ENCODE measurements at places on chromosomes 3 and 15. TPM values are rescaled to one million over a fixed set of nuclear protein-coding genes. Genes with fewer than 3 reads are reported as not detected.

C3orf85 gene
- total RNA-seq: not detected

- DNase-seq: no peak
- H3K36me3 ChIP-seq: no peaks in the 10 kb centered on the region
- no peaks in the 10 kb centered on the region for H3K4me1 ChIP-seq
- no peak overlapping the region for H3K4me3 ChIP-seq
- no peaks in the 10 kb centered on the region for H3K27me3 ChIP-seq
Measured at GRCh38 chr15:89972085-89972484, 29.0 kb upstream of the ZNF710 start.

SI gene
- total RNA-seq: not detected

- no peak overlapping the region for H3K4me3 ChIP-seq
- H3K27ac ChIP-seq: no peak overlapping the region
- 0 out of 2 replicates have a peak, but pooled peaks cover 1% of the 10 kb centered on the region for H3K27me3 ChIP-seq
- H3K36me3 ChIP-seq: no peaks in the 10 kb centered on the region
- DNase-seq: no peak
Measured at GRCh38 chr3:178465260-178466180, 70.7 kb upstream of the KCNMB2 start.

- H3K4me3 ChIP-seq: no peak overlapping the region
- no peak for DNase-seq
- no peaks in the 10 kb centered on the region for H3K27me3 ChIP-seq
- no peak overlapping the region for H3K27ac ChIP-seq
Measured at GRCh38 chr3:56357266-56357665, 111.0 kb downstream of the ERC2 start.

ERICH6 gene
- total RNA-seq: not detected

ACVR2B gene
- total RNA-seq: 1.8 TPM

LIPH gene
- 0.35 TPM for total RNA-seq

DNA sequence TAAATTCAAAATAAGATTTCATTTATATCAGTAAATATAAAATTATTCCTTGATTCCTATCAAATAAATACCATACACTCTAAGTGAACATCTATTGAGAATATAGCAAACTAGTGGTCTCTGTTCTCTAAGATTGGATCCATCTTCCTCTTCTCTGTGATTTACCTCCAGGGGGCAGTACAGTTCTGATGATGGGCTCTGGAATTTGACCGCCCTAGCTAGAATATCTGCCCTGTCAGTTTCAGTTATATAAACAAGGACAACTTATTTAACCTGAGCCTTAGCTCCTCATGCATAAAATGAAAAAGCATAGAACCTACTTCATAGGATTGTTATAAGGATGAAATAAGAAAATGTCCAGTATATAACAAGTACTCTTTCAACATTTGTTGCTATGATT lies 171.1 kb upstream of the CCDC54 start:
- no peaks in the 10 kb centered on the region for H3K36me3 ChIP-seq
- H3K4me1 ChIP-seq: peaks cover 25% of the 10 kb centered on the region
- no peaks in the 10 kb centered on the region for H3K27me3 ChIP-seq
- peak; percentile 86 for DNase-seq
- H3K27ac ChIP-seq: no peak overlapping the region

DNA sequence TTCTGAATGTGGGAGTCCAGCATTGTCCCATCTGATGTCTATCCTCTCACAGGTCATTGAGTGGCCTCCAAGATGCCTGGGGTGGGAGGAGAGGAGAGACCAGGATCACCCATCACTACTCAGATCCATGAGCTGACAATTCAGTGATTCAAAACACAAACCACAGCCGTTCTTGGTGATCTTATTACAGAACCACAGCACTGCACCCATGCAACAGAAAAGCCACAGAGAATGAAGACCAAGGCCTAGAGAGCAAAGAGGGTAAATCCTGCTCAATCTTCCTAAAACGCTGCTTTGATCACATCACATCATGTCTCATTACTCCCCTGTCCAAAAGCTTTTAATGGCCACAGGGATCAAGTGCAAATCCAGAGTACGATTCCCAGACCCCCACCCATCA lies 23.5 kb downstream of the ANP32A start:
- no peak overlapping the region for H3K27ac ChIP-seq
- H3K27me3 ChIP-seq: no peaks in the 10 kb centered on the region
- H3K4me3 ChIP-seq: no peak overlapping the region
- peaks cover 5% of the 10 kb centered on the region for H3K36me3 ChIP-seq

CCR3 gene
- not detected for total RNA-seq

DNA sequence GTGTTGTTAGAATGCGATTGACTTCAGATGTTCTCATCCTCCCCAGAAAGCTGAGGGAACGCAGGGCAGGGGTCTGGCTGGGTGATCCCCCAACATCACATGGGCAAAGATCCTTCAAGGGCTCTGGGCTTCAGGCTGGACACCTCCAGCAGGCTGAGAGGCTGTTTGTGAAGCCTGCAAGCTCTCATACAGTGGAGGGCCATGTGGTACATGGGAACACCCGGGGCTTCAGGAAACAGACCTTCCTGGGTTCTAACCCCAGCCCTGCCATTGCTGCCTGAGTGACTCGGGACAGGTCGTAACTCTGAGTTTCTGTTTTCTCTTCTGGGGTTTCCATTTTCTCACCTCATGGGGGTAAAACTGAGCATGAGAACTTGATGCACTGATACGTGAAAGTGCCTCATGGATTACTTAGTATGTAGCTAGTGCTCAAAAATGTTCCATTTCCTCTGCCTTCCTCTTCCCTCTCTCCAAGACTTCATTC lies 81.2 kb downstream of the TLE3 start:
- DNase-seq: no peak
- H3K4me3 ChIP-seq: no peak overlapping the region
- H3K4me1 ChIP-seq: no peaks in the 10 kb centered on the region

DNA sequence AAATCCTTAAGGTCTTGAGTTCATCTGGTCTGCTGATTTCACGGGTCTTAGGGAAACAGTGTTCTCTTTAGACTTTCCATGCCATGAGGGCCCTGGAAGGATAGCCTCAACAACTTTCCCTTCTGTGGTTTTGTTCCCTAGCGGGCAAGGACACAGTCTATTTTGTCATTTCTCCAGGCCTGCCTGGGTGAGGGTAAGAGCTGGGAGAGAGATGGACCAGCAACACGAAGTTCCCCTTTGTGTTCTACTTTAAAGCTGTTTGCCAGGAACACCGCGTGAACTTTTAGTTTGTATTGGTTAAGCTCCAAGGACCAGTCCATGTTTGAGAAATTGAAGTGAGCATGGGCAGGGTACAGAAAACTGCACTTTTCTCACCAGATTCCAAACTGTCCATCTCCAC lies 20.9 kb downstream of the ST3GAL6 start:
- no peak overlapping the region for H3K4me3 ChIP-seq
- H3K36me3 ChIP-seq: no peaks in the 10 kb centered on the region
- H3K27ac ChIP-seq: no peak overlapping the region
- no peak for DNase-seq

KIF23 gene
- 87.0 TPM for total RNA-seq

PLS1 gene
- total RNA-seq: 20.1 TPM

CRYGS gene
- 3.4 TPM for total RNA-seq

- no peak overlapping the region for H3K4me3 ChIP-seq
- H3K36me3 ChIP-seq: no peaks in the 10 kb centered on the region
- H3K4me1 ChIP-seq: no peaks in the 10 kb centered on the region
- no peak for DNase-seq
- peaks cover 80% of the 10 kb centered on the region for H3K27me3 ChIP-seq
Measured at GRCh38 chr3:10563396-10563795, 58.0 kb upstream of the ATP2B2 start.

GRCh38 chr3:186165331-186165730 lies 56.4 kb upstream of the ETV5 start:
- H3K27me3 ChIP-seq: peaks cover 72% of the 10 kb centered on the region
- H3K4me1 ChIP-seq: no peaks in the 10 kb centered on the region
- DNase-seq: no peak
- H3K27ac ChIP-seq: no peak overlapping the region
- no peaks in the 10 kb centered on the region for H3K36me3 ChIP-seq
- no peak overlapping the region for H3K4me3 ChIP-seq

FOXL2NB gene
- not detected for total RNA-seq

GRCh38 chr15:91515188-91515754 lies 338.2 kb upstream of the SLCO3A1 start:
- peaks cover 10% of the 10 kb centered on the region for H3K27me3 ChIP-seq
- no peaks in the 10 kb centered on the region for H3K36me3 ChIP-seq
- H3K4me1 ChIP-seq: peaks cover 13% of the 10 kb centered on the region
- DNase-seq: peak; percentile 80
- H3K4me3 ChIP-seq: no peak overlapping the region

DNA sequence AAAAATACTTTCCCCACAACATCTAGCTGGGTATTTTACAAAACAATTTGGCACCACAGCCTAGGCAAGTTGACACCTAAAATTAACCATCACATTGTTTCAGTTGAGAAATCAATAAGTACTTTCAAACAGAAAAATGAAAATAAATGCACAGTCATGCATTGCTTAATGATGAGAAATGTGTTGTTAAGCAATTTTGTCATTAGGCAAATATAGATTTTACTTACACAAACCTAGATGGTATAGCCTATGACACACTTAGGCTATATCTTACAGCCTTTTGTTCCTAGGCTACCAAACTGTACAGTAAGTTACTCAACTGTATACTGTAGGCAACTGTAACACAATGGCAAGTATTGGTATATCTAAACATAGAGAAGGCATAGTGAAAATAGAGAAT lies 608.6 kb upstream of the BCHE start:
- peak; percentile 79 for DNase-seq
- peak overlapping the region; percentile 85 for H3K27ac ChIP-seq
- H3K4me3 ChIP-seq: peak overlapping the region; percentile 23
- peaks cover 41% of the 10 kb centered on the region for H3K4me1 ChIP-seq
- no peaks in the 10 kb centered on the region for H3K27me3 ChIP-seq
- H3K36me3 ChIP-seq: no peaks in the 10 kb centered on the region

- peak overlapping the region; percentile 29 for H3K27ac ChIP-seq
- no peaks in the 10 kb centered on the region for H3K27me3 ChIP-seq
- H3K36me3 ChIP-seq: no peaks in the 10 kb centered on the region
Measured at GRCh38 chr3:188683032-188683521, 488.7 kb upstream of the TPRG1 start.

- H3K4me3 ChIP-seq: no peak overlapping the region
- no peak for DNase-seq
Measured at GRCh38 chr3:196619223-196619622, 20.3 kb upstream of the NRROS start.

DNA sequence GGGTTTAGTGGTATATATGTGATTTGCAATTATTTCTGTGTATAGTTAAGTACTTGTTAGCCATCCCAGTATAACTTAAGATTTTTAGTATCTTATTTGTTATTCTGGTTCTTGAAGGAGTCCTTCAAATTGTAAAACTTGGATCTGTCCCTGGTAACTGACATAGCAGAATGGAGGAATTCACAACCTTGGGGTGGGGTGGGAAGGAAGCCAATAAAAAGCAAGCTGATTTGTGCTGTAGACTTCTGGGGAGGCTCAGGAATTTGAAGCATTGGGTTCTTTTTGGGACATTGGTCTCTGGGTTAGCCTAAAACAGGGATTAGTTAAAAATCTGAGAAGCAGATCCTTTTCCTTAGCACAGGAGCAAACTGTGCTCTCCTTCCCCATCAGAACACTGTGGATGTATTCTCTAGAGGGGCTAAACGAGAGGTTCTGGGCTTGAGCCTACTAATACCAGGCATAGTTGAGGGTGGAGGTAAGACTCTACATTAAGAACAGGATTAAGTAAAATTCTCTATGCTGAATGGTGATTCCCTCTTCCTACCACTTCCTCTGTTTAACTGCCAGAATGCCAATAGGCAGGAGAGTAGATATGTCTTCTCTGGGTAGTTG lies 42.2 kb downstream of the GMPS start:
- no peak for DNase-seq
- H3K4me1 ChIP-seq: no peaks in the 10 kb centered on the region
- H3K27me3 ChIP-seq: no peaks in the 10 kb centered on the region
- peaks cover 34% of the 10 kb centered on the region for H3K36me3 ChIP-seq
- no peak overlapping the region for H3K4me3 ChIP-seq

IGSF10 gene
- 0.12 TPM for total RNA-seq

ATP2B2 gene
- total RNA-seq: not detected

FOXL2 gene
- not detected for total RNA-seq

LYSMD2 gene
- 6.0 TPM for total RNA-seq

DNA sequence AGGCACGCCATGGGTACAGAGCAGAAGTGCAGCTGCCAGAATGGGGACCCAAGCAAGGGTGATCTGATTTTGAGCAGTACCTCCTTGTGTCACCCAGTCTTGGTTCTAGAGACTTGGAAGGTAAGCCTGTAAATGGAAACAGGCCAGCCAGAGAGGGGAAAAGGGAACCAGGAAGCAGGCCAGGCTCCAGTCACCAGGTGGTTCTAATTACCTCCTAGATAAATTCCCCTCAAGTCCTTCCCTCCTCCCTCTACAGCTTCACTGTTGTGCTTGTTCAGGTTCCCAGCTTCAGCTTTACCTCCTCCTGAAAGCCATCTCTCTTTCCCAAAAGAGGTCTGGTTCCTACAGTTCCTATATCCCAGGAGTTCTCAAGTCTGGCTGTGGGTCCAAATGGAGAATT lies 58.8 kb upstream of the SLC7A14 start:
- no peak overlapping the region for H3K4me3 ChIP-seq
- DNase-seq: no peak
- no peaks in the 10 kb centered on the region for H3K4me1 ChIP-seq
- no peak overlapping the region for H3K27ac ChIP-seq

- H3K27ac ChIP-seq: no peak overlapping the region
- H3K27me3 ChIP-seq: no peaks in the 10 kb centered on the region
- no peaks in the 10 kb centered on the region for H3K4me1 ChIP-seq
Measured at GRCh38 chr3:97265237-97266005, 451.0 kb downstream of the EPHA6 start.

DNA sequence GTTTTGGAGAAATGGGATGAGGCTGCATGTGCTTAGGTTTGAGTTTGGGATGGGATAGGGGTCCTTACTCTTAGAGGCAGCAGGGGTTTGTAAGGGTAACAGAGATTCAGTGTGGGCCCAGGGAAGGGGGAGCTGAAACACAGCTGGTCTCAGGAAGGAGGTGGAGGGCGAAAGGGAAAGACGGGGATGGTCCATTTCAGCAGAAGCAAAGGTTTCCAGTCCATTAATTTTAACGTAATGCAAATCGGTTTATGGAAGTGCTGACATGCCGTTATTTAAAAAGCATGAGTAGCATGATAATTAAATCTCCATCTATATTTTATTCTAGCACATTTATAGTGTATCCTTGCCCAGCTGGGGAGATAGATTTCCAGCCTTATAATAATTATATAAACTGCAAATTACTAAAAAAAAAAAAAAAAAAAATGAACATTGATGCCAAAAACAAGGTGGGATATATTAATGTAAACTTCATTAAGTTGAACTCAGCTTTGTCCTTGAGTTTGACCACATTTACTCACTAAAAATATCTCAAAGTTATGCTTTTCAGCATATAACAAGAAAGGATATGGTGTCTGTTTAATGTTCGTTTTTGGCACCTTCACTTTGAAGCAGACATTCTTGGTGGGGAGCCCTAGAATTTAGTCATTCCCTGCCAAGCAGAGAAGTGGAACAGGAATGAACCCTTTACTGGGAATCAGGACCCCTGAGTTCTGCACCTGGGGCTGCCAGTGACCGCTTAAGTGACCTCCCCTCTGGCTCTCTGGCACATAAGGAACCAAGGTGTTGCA lies 234.7 kb downstream of the THSD4 start:
- no peak overlapping the region for H3K4me3 ChIP-seq
- no peaks in the 10 kb centered on the region for H3K27me3 ChIP-seq
- peaks cover 11% of the 10 kb centered on the region for H3K4me1 ChIP-seq

GRCh38 chr3:47961815-47962606 lies 54.2 kb downstream of the MAP4 start:
- H3K27me3 ChIP-seq: no peaks in the 10 kb centered on the region
- H3K27ac ChIP-seq: no peak overlapping the region
- H3K4me1 ChIP-seq: peaks cover 6% of the 10 kb centered on the region
- H3K36me3 ChIP-seq: no peaks in the 10 kb centered on the region

- H3K27me3 ChIP-seq: no peaks in the 10 kb centered on the region
- no peak for DNase-seq
- no peak overlapping the region for H3K27ac ChIP-seq
- H3K4me3 ChIP-seq: no peak overlapping the region
- no peaks in the 10 kb centered on the region for H3K36me3 ChIP-seq
Measured at GRCh38 chr3:194250098-194251002, 100.8 kb downstream of the CPN2 start.

All from PC-3 (cell line).